ENCODE measurements at places on chromosomes 7 and 10.

GRCh38 chr10:106500041-106500924, 664.2 kb downstream of the SORCS1 start:
- DNase-seq: no peak

GRCh38 chr7:151033864-151034249, 5.6 kb downstream of the ABCB8 start:
- DNase-seq: no peak

- peak; percentile 54 for DNase-seq
These were observed 41.6 kb upstream of the LYZL2 start for GRCh38 chr10:30671026-30671616.

- no peak for DNase-seq
These were observed 113.2 kb upstream of the SEM1 start for GRCh38 chr7:96822824-96823223.

- DNase-seq: no peak
These were observed 17.2 kb upstream of the ACSL5 start for GRCh38 chr10:112356686-112357085.

DNA sequence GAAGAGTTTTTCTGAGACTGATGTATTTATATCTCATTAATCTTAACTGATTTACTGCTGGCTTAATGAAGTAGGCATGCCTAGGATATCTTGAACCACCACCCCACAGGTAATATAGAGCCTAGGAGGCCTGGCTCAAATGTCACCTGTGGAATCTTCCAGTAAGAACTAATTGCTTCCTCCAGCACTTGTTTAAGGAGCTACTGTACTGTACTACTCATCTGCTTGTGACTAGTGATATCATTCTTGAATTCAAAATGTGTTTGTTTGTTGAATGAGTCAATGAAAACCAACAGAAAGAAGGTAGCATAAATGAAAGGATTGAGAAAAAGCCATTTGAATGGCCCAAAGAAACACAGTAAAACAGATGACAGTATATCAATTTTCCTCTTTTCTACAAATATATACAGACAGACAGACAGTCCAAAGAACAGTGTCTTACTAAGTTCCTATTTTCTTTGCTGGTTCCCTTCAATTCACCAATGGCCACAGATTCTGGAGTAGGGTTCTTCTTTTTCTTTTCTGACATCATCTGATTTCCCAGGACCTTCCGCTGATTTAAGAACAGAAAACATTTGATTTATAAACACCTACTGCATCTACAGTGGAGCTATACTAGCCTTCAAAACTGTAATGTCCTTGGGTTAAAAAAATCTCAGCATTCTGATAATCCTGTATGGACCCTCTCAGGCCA, 43.7 kb upstream of the SLIT1 start:
- DNase-seq: no peak

GRCh38 chr7:120332433-120332832, 59.5 kb downstream of the KCND2 start:
- DNase-seq: no peak

DNA sequence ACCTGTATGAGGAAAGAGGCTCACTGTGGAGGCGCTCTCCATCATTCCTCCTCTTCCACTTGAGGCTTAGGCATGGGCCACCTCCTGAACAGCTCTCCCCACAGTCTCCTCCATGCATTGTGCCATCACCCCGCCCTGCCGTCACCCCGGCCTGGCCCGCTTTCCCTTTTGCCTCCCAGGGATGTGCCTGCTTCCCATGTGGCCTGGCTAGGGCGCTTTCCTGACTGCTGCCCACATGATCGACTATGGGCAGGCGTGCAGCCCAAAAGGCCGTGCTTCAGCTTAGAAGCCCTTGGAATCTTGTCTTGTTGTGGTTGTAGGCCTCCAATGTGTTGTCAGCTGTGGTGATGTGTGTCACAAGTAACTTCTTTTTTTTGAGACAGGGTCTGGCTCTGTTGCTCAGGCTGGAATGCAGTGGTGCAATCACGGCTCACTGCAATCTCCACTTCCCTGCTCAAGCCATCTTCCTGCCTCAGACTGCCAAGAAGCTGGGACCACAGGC, 1.8 kb upstream of the ACTR3C start:
- peak; percentile 73 for DNase-seq

GRCh38 chr10:21299330-21299729, 226.2 kb downstream of the SKIDA1 start:
- no peak for DNase-seq

- no peak for DNase-seq
These were observed 63.1 kb downstream of the ZNF37A start for GRCh38 chr10:38157270-38157685.

- DNase-seq: peak; percentile 93
These were observed 72.6 kb downstream of the AP3M1 start for GRCh38 chr10:74078037-74078436.

GRCh38 chr7:120992965-120993494, 4.5 kb downstream of the CPED1 start:
- no peak for DNase-seq

DNA sequence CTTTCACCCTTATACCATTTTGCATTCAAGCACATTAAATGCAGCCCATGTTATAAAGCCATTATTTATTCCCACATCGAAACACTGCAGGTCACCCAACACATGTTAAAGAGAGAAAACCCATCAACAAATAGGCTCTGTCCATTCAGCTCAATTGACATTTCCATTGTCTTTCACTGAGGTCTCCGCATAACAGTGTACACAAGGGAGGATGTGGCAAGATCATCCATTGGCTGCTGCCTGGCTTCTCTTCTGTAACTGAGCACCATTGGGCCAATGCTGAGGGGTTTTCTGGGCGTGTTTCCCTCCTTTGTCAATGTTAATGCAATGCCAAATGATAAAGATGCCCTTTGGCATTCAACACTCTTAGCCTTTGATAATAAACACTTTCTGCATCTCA, 278.1 kb upstream of the SP4 start:
- DNase-seq: no peak

- DNase-seq: peak; percentile 36
These were observed 186.0 kb downstream of the JAZF1 start for GRCh38 chr7:27994639-27995038.

- peak; percentile 16 for DNase-seq
These were observed 125.0 kb downstream of the FAM53B start for GRCh38 chr10:124619195-124619594.

- no peak for DNase-seq
These were observed 40.8 kb downstream of the TRIM24 start for GRCh38 chr7:138500892-138501291.

GRCh38 chr10:99466632-99467223, 36.3 kb upstream of the GOT1 start:
- no peak for DNase-seq

GRCh38 chr7:87231711-87232110, 12.2 kb upstream of the TMEM243 start:
- DNase-seq: no peak

GRCh38 chr7:141242568-141242967, 168.7 kb downstream of the TMEM178B start:
- DNase-seq: no peak

DNA sequence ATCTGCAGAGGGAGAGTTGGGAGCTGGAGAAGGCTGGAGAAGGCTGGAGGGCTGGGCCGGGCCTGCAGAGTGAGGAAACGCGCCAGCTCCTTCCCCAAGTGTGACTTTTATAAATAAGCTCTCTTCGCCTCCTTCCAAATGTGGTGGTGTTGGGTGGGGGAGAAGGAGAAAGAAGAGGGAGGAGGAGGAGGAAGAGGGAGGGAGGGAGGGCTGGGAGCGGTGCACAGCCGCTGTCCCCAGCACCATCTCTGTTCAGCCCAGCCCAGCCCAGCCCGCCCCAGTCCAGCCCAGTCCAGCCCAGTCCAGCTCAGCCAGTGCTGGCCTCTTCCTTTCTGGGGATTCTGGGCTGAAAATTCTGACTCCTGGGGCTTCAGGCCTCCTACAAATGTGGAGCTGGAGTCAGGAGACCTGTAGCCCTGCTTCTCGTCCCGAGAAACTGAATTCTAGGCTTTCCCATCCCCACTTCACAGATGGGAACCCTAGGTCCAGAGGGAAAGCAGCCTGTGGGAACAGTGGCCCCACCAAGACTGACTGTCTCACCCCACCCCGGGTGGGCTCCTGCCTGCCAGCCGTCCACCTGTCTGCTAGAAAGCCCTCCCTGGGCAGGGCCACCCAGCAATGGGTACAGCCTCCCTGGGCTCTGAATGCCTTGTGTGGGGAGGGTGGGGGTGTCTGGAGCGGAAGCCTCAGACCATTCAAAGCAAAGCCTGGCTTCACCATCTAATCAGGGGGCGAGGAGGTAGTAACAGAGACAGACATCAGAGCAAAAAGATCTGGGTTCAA, 2.3 kb downstream of the STX1A start:
- DNase-seq: peak; percentile 47

DNA sequence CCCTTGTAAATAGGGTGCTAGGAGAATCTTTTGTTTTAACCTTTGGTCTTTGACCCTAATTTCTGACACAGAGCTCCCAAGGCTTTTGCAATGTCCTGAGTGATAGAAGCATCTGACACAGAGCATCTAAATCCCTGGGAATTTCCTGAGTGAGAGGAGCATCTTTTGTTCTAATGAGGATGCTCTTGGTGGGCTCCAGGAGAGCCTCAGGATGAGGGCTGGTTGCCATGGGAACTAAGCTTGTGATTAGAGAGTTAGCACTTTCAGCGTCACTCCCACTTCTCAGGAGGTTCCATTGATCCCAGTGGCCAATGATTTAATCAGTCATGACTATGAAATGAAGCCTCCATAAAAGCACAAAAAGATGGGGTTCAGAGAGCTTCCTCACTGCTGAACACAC, 264.8 kb downstream of the KIF20B start:
- no peak for DNase-seq

GRCh38 chr10:79349766-79350406, 2.6 kb downstream of the PPIF start:
- DNase-seq: no peak

DNA sequence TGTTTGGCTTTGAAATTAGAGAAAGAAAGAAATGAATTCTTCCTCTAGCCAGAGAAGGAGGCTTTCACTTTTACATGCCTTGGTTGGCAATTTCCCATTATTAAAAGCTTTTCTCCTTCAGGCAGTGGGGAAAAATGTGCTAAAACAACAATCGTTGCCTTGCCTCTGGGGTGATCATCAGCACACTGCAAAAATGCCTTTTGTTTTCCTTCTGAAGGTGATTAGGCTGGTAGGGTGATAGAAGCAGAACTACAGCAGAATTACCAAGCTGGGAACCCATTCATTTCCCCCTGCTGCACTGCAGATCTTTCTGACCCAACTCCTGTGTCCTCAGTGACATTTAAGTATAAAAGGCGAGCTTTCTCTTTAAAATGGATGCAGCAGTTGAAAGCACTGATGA, 22.2 kb downstream of the ANK3 start:
- no peak for DNase-seq

GRCh38 chr7:95710711-95711110, 61.6 kb upstream of the DYNC1I1 start:
- no peak for DNase-seq

- DNase-seq: no peak
These were observed 46.7 kb downstream of the PNLIPRP2 start for GRCh38 chr10:116667484-116667883.

GRCh38 chr7:42345478-42346299, 108.7 kb upstream of the GLI3 start:
- DNase-seq: no peak

GRCh38 chr7:98084631-98085030, 22.0 kb upstream of the LMTK2 start:
- no peak for DNase-seq

GRCh38 chr7:153446490-153446889, 605.7 kb upstream of the DPP6 start:
- DNase-seq: no peak

- DNase-seq: no peak
These were observed 230.8 kb upstream of the FERD3L start for GRCh38 chr7:19375976-19376375.

DNA sequence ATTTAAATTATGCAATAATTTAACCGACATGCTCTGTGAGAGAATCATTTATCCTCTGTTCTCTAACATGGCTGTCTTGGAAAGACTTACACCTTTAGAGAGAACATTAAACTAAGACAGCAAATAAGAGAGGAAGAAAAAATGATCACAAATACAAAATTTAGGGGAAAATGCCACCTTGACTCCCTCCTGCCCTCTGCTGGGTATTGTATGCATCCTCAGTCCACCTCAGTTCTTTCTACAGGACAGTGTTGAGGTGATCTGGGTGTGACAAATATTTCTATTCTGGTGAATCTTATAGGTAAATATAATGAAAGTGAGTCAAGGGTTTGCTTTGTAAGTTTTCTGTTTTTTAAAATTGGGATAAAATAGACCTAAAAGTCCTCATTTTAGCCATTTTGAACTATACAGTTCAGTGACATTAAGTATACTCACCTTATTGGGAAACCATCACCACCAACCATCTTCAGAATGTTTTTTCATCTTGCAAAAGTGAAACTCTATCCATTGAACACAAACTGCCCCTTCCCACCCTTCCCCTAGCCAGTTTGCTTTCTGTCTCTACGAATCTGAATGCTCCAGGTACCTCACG, 61.5 kb upstream of the ELMO1 start:
- DNase-seq: no peak

- peak; percentile 89 for DNase-seq
These were observed 255.3 kb downstream of the FZD1 start for GRCh38 chr7:91519241-91520158.

DNA sequence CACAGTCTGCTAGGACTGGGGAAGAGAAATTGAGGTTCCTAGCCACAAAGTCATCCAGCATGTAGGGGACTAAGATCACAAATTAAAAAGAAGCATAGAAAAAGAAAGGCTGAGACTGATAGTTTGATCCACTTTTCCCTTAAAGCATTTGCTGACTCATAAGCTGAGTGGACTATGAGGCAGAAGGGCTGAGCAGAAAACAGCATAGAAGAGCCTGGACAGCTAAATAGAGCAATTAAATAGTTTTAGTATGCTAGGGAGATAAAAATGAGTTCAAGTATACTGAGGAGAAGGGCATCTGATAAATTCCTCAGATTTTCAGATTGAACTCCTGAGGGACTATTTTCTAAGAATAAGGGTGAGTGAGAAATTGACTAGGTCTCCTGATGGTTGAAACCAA, 155.9 kb upstream of the EGR2 start:
- DNase-seq: peak; percentile 52

- DNase-seq: peak; percentile 56
These were observed 151.6 kb downstream of the KIAA1217 start for GRCh38 chr10:24360282-24361127.

GRCh38 chr10:34764472-34764946, 50.6 kb downstream of the PARD3 start:
- no peak for DNase-seq

DNA sequence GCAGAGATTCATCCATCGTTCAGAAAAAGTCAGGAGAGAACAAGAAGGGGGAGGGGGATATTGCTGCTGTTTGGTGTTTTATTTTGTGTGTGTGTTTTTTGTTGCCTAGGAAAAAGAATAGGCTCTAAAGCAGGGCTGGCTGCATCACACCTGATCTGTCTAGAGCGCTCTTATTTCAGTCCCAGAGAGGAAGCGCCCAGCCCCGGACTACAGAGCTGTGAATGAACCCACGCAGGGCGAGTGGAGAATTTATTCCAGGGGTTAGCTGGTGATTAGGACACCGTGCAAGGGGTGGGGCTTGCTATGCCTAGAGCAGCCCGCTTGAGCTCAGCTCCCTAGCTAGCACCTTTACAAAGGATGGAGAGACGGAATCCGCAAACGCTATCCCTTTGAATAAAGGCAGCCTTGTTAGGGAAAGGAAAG, 621 bp upstream of the FAM13C start:
- peak; percentile 47 for DNase-seq
